ENCODE measurements at places on chromosomes 7 and 10.

GRCh38 chr10:103888113-103888841 lies 29.7 kb downstream of the STN1 start:
- no peak for DNase-seq

DNA sequence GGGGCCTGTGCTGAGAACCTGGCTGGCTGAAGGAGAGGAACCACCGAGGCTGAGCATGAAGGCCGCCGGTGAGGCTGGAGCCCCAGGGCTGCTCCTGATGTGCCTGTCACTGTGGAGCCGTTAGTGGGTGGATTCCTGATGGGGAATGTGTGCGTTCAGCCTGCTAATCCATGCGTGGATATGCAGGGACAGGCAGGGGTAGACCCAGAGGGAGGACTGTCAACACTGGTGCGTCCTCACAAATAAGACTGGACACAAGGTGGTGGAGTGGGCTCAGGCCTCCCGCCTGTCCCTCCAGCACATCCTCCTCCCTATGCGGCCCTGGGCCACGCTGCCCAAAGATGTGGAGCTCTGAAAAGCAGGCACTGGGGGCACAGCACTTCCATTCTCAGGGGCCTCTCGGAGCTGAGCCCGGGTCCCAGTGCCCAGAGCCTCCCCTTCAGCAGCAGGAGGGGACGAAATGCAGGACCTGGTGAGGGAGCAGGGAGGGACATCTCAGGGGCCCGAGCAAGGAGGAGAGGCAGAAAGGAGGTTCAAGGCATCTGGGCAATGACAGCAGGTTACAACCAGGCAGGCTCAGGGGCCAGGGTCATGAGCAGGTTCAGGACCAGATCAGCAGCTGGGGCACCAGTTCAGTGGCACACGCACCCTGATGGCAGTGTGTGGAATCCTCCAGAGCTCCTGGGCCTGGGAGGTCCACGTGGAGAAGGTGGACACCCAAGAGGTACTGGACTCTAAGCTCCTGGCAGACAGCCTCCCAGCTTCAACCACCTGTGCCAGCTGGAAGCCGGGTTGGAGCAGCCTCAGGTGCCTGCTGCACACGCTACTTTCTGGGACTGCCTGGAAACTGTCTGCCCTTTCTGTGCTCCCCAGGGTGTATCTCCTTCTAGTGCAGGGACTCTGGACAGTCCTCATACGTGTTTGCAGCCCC lies 33.5 kb upstream of the ANTXRL start:
- no peak for DNase-seq

- no peak for DNase-seq
Measured at GRCh38 chr10:52111101-52111891, 202.8 kb upstream of the DKK1 start.

GRCh38 chr10:100528921-100529474 lies 673 bp downstream of the NDUFB8 start:
- no peak for DNase-seq

DNA sequence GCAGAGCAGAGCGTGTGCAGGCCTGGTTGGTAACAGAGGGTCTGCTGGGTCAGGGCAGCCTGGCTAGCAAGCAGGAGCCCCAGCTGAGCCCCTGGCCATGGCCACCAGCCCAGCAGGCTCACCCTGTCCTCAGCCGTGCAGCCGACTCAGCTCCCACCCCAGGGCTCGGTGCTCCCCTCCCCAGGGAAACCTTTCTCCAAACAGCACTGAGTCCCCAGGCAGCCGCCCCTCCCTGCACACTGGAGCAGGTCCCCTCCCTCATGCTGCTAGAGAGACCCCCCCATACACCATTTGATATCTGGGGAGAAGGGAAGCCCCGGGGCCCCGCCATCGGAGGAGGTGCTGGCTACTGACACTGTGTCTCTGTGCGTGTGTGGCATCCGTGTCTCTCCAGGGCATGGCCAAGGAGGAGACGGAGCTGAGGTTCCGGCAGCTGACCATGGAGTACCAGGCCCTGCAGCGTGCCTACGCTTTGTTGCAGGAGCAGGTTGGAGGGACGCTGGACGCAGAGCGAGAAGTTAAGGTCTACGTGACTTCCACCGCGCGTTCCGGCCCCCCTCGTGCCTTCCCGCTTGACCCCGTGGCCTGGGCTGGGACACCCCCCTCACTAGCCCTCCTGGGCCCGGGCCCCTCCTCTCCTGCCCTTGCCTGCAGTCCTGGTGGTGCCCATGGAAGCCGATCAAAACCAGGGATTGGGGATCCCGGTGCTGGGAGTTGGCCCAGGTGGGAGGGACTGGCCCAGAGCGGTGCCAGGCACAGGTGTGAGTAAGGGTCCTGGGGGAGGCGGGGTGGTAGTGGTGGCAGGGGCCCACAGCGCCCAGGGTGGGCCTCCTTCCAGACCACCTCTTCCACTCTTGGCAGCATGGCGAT lies 45.0 kb upstream of the DPYSL4 start:
- no peak for DNase-seq

DNA sequence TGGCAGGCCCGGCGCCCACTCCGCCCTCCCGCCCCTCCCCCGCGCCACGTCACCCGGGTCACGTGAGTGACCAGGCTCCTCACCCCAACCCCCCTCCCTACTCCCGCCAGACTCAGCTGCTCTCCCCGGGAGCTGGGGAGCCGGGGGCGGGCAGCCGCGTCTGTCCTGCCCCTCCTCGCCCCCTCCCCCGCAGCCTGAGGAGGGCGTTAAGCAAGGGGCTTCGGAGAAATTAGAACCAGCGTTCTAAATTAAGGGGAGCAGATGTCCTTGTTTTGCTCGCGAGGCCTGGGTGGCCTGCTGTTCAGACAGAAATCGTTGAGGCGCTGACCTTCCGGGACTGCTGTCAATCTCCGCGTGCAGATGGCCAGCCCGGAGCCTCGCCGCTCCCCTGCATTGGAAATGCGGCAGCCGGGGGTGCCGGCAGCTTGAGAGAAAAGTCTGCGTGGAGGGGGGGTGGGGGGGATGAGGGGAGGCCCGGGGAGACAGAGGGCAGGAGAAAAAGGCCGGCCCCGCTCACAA lies 102.2 kb upstream of the ZNF438 start:
- DNase-seq: peak; percentile 57

DNA sequence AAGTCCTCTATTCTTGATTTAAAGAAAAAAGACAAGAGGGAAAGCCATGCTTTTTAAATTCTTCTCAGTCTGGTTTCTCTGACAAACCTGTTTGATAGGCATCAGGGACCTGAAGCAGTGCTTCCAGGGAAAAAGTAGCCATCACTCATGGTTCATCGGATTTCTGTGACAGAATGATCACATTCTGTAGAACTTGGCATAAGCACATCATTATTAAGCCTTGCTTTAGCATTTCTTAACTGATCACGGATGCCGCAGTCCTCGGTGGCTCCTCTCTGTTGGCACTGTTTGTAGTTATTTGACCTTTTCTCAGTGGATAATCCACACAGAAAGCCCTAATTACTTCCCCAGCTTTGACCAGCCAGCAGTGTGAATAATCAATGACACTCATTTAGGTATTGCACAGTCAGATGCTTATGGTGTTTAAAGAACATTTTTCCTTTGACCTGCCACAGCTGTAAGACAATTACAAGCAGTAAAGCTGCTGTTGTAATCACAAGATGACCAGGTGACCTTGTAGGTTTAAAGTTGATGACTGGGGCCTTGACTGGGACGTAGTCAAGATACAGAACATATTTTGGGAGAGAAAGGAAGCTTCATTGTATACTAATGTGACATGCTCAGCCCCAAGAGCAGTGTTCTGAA lies 64.4 kb upstream of the SKAP2 start:
- DNase-seq: no peak

GRCh38 chr10:21265622-21266021 lies 259.9 kb downstream of the SKIDA1 start:
- no peak for DNase-seq

- no peak for DNase-seq
Measured at GRCh38 chr7:113267885-113268284, 149.5 kb upstream of the SMIM30 start.

DNA sequence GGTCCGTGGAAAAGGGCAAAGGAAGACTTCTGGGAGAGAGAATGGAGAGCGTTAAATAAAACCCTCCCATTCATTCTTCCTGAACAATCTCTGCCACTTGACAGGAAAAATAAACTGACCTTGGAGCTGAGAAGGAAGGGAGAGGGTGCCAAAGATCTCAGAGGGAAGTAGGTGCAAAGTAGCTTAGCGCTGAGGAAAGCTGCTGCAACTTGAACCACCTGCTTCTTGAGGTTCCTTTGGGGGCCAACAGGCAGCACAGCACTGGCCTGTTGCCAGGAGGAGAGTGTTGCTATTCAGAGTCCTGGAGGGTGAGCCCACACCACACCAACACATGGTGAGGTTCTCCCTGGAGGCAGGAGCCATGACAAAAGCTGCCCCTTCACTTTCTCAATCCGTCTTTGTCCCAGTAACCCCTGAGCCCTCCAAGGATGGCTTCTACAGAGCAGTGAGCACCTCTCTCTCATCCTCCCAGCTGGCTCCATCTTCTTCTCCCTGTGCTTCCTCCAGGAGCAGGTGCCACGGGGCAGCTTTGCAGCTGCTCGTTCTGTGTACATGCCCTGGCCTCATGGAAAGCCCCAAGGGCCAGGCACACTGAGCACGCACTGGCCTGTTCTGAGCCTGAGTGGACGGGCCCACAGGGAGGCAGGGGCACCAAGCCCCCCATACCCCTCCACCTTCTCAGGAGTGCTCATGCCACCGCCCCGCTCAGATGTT lies 101.3 kb downstream of the STRA8 start:
- DNase-seq: no peak

DNA sequence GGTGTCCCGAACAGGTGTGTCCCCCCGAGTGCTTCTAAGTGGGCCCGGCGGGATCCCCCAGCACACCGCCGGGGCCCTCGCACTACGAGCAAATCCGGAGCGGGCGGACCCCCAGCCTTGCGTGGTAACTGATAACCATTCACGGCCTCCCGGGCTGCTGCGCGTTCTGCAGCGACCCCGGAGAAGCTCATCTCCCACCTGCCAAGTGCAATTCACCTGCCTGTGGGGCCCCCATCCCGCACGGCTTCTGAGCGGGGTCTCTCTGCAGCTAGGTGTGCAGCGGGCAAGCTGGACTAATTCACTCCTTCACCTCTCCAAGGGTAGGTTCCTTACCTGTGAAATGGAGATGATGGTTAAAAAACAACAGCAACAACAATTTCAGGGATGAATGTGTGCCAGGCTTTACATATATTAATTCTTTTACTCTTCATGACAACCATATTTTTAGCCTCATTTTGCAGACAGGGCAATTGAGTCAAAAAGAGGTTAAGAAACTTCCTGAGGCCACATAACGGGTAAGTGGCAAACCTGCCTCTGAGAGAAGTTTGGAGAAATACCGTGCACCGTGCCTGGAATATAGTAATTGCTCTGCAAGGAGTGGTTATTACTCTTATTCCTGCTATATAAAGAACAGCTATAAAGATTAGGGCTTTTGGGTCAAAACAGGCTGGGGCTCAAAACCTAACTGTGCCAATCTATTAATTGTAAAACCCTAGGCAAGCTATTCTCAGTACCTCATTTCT lies 652 bp upstream of the PODXL start:
- DNase-seq: no peak

- DNase-seq: no peak
Measured at GRCh38 chr7:30225863-30226613, 58.4 kb upstream of the ZNRF2 start.

GRCh38 chr10:69498711-69499471 lies 47.6 kb downstream of the TSPAN15 start:
- no peak for DNase-seq

- DNase-seq: no peak
Measured at GRCh38 chr10:17607060-17607459, 10.1 kb downstream of the HACD1 start.

DNA sequence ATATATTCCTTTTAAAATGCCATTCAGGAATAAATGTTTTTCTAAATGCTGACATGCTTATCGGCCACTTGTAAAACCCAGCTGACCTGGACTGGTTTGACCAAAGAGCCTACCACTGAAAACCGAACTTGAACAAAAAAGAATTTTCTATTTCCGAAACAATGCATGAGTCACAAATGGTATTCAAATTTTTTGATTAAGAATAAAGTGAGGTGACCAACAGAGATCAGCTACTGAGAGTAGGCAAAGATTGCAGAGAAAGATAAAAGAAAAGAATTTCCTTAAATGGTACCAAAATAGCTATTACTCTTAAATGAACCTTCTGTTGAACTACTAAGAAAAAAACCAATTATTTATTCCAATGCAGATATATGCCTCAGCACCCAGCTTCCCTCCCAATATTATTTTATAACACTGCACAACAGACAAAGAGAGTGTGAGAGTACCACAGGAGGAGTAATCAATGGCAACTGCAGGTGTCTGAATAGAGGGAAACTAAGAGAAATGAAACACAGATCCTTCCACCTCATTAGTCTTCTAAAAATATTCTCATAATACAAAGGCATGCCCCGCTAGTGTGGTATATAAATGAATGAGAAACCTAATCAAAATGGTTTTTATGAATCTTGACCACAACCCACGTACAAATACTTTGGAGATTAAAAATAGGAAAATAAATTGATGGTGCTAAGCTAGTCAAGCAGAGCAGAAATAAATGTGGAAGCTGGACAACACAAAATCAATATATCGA lies 20.1 kb downstream of the OSBPL3 start:
- no peak for DNase-seq
